Activated naive CD4-positive, alpha-beta T cell treated with anti-CD3 and anti-CD28 coated beads, Interleukin-2, amount 10 ng/mL, durations not matched to agents 5 hours and 36 hours (primary cell): ENCODE measurements at places on chromosomes 1 and 21. TPM values are rescaled to one million over a fixed set of nuclear protein-coding genes. Genes with fewer than 3 reads are reported as not detected.

KRTAP12-2 gene
- total RNA-seq: not detected

CD244 gene
- total RNA-seq: 0.40 TPM

RGS16 gene
- total RNA-seq: 4.0 TPM

RXRG gene
- total RNA-seq: not detected

SPRR2B gene
- not detected for total RNA-seq

PYHIN1 gene
- total RNA-seq: 22.1 TPM

TNNT2 gene
- total RNA-seq: not detected

SH3BGR gene
- 1.1 TPM for total RNA-seq
